ENCODE measurements at places on chromosomes 12 and 14. TPM values are rescaled to one million over a fixed set of nuclear protein-coding genes. Genes with fewer than 3 reads are reported as not detected.

GRCh38 chr12:131923260-131923659 is 5.8 kb upstream of the PUS1 start:
- no peak for DNase-seq

GRCh38 chr12:112096070-112096469 is 12.5 kb downstream of the NAA25 start:
- DNase-seq = no peak

STXBP6 gene
- total RNA-seq = 6.9 TPM

- DNase-seq = no peak
These were observed 148.7 kb downstream of the ANO2 start for GRCh38 chr12:5796171-5796958.

DNA sequence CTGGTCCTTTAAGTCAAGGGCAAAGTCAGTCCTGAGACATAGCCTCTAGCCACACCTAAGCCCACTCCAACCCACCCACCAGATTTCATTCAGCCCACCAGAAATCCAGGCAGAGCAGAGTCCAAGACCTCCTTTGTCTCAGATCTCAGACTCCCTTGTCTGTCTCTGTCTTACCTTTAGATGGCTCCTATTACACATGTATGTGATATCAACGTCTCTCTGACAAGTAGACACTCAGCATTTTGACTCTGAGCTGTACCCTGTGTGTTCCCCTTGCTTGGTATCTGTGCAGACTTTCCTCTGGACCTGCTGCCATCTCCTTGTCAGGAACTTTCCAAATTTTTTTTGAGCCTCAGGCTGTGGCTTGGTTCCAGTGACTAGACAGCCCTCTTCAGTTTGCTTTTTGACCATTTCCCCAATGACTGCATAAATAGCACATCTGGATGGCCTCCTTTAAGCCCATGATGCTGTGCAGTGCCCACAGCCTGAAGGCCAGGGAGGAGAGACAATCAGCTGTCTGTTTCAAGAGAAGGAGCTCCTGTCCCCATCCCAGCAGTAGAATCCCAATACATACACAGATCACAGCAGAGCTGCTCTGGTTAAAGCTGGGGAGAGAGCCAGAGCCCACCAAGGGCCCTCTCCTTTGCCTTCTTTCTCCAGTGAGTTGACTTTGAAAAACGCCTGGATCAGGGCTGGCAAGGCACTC is 7.0 kb downstream of the POU6F1 start:
- DNase-seq = no peak

- DNase-seq = peak; percentile 6
These were observed 29.2 kb downstream of the GNS start for GRCh38 chr12:64729909-64730587.

All from thymus (tissue), 14 donors.